GM12865 (cell line): ENCODE measurements at places on chromosomes 5 and 9.

DNA sequence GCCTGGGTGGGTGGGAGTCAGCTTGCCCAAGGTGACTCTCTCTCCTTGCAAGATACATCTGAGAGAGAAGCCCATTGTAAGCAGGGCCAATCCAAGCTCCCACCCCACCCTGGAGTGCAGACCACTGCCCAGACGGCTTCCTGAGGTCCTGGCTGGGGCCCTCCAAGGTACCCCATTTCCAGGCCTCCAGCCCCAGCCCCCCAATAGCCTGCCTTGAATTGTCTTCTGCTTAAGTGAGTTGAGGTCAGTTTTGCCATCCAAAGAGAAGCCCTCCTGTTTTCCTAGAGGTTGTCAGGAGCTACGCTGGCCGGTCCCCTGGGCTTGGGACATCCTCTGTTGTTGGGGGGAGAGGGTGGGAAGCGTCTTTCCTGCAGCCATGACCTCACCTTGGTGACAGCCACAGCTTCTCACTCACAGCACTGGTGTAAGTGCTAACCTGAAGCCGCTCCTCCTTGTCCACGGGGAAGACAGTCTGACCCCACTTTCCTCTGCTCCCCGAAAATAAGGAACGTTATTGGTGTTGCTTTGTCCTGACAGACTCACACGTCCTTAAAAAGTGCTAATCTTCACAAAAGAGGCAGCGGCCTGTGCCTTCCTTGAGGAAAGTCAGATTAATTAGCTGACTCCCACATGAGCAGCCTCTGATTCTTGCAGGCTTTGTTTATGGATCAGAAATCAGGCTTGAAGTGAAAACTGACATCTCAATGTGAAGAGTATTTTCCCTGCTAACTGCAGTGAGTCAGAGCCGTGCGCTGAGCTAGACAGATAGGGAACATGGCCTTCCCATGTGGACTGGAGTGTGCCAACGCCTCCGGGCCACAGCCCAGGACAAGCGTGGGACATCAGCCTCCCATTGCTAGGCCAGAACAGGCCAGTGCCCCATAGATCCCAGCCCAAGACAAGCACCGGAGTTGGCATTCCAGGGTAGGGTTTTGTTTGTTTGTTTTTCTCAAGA lies 52.3 kb downstream of the ADAMTS2 start:
- DNase-seq: no peak

GRCh38 chr5:172911628-172911880 lies 47.7 kb upstream of the RPL26L1 start:
- no peak for DNase-seq

DNA sequence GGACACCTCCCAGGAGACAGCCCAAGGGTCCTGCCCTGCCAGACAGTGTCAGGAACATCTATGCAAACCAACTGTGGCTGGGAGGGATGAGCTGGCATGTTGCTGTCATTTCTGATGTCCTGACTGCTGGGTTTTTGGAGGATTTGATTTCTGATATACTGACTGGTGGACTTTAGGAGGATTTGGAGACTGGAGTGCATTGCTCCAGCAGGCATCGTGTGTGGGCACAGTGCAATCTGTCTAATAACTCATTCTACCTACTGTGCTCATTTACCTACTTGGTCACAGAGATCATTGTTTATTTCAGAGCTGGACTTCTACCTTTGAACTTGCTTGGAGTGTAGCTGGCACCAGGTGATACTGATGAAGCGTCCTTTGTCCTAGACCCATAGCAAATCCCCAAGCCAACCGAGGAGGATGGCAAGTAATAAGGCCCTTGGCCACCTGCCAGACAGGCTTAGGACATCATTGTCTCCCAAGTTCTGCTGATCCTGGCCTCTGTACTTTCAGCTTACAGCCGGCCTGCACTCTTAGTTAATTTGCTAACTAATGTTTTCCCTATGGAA lies 124.3 kb upstream of the ICE1 start:
- DNase-seq: no peak

DNA sequence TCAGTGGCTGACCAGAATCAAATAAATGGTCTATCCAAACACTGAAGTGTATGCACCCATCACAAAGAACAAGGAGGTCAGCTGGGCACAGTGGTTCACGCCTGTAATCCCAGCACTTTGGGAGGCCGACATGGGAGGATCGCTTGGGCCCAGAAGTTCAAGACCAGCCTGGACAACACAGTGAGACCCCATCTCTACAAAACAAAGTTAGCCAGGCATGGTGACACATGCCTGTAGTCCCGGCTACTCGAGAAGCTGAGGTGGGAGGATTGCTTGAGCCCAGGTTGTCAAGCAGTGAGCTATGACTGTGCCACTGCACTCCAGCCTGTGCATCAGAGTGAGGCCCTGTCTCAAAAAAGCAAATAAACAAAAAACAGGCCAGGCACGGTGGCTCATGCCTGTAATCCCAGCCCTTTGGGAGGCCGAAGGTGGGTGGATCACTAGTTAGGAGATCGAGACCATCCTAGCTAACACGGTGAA lies 40.5 kb downstream of the SEMA4D start:
- DNase-seq: no peak

DNA sequence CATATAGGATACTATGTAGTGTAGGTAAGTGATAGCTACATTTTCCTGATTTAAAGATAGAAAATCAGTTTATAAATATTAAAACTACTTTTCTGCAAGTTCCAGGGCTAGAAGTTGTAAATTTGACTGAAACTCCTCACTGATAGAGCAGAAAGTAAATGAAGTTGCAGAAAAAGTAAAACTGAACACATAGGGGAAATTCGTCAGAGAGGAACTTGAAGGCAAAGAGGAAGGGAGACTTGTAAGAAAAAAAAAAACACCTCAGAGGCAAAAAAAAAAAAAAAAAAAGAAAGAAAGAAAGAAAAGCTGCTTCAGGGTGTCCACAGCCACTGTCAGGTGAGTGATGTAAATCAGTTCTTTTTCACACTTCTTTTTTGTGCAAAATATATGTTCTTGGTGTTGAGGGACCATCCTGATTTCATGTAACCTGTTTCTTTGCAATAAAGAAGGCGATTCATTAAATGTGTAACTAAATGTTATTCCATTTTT lies 336.2 kb upstream of the ZNF462 start:
- DNase-seq: no peak

- no peak for DNase-seq
These were observed 163.5 kb upstream of the OTULINL start for GRCh38 chr5:14417792-14418765.

DNA sequence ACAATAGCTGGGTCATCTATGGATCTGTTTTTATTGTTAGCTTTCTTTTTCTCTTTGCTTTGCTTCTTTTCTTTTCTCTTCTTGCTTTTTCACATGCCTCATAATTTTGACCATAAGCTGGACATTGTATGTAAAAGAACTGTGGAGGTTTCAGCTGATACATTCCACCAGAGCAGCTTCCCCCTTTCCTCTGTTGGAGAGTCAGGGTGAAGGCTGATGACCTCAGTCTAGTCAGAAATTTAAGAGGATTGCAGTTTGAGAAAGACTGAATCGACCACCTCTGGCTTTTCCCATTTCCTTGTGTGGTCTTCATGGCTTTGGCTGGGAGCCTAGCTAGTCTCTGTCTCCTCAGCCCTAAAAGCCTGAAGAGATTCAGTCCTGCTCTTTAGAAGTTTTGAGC lies 42.0 kb downstream of the KCNIP1 start:
- DNase-seq: no peak

DNA sequence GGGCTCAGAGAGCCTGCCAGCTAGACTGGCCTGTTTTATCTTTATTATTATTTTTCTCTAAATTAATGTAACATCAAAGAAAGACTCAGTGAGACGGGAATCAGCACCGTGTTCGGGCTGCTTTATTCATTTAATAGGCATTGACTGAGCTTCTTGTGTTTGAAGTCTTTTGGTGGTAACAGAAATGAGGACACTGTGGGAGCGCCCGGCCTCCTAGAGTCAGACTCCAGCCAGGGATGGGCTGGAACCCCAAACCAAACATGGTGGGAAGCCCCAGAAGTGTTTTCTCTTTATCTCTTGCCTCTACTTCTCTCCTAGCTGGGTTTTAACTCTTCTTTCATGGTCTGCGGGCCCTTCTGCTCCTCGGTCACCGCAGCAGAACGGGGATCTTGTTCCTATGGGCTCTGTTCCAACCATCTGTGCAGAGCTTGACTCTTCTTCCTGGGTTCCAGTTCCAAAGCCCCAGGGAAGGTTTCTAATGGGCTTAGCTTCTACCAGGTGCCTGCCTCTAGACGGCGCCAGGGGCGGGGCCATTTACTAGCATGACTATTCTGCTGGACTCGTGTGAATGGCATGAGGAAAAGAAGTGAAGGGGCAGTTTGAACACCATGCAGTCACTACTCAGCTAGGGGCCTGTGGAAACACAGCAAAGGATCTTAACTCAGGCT lies 123.8 kb downstream of the FGF18 start:
- no peak for DNase-seq

DNA sequence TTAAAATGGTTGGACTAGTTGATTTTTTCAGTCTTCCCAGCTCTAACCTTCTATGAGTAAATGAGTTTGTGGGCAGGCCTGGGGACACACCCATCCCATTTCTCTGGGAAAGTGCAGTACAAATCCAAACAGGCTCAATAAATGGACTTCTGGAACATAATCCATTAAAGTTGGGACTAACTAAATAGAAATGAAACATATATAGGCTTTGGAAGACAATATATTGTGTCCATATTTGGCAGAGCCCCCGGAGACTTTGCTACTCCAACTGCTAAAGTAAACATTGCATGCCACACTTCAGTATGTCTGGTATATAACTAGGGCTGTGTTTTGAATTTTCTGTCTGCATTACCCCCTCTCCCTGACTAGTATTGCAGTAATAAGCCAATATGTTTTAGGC lies 191.4 kb upstream of the DAB2 start:
- DNase-seq: no peak

- DNase-seq: no peak
These were observed 349.2 kb upstream of the ADAMTSL1 start for GRCh38 chr9:18124760-18125159.

- no peak for DNase-seq
These were observed 324.0 kb downstream of the ELAVL2 start for GRCh38 chr9:23502004-23502403.

- DNase-seq: no peak
These were observed 2309.4 kb upstream of the ACO1 start for GRCh38 chr9:30075022-30075421.

DNA sequence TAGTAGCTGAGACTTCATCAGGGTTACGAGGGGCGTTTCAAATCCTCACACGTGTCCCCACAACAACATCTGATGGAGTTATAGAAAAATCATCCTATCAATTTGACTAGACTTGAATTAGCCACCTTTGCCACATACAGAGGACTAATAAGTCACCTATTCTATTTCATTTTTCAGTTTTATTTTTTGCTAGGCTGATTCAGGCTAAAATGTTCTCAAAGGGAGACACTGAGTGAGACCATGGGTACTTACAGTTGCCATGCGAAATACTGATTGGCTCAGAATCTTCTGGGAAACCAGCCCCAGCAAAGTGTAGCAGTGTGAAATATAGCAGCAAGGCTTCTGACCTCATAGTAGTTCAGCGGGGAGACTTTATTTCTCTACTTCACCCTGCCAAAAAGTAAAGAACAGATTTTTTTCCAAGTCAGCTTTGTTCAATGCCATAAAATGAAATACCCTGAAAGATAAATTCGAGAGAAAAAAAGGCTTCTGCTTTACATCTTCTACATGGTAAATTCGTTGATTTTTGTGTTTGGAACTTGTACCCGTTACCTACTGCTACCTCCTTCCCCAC lies 69.9 kb downstream of the SEMA6A start:
- DNase-seq: no peak

GRCh38 chr5:152271420-152271819 lies 133.7 kb downstream of the NMUR2 start:
- DNase-seq: peak; percentile 31

GRCh38 chr5:139207297-139208000 lies 9.3 kb upstream of the SIL1 start:
- DNase-seq: no peak

DNA sequence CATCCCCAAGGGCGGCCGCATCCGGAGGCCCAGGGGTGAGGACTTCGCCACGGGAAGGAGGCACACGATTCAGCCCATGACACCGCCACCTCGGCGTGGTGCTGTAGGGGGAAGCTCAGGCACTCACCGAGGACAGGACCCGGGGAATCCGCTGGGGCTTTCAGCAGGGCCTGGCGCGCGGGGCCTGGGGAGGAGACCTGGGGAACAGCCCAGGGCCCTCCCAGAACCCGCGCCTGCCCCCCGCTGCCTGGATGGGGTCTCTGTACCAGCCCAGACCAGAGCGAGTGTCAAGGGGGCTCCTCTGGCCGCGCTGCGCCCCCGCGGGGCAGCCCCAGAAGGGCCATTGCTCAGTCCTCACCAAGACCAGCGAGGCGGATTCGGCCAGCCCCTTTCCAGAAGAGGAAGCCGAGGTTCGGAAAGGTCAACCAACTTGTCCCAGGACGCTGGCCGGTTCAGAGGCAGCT lies 12.8 kb downstream of the COL23A1 start:
- DNase-seq: no peak

GRCh38 chr5:141042555-141042954 lies 8.6 kb upstream of the PCDHB1 start:
- no peak for DNase-seq

DNA sequence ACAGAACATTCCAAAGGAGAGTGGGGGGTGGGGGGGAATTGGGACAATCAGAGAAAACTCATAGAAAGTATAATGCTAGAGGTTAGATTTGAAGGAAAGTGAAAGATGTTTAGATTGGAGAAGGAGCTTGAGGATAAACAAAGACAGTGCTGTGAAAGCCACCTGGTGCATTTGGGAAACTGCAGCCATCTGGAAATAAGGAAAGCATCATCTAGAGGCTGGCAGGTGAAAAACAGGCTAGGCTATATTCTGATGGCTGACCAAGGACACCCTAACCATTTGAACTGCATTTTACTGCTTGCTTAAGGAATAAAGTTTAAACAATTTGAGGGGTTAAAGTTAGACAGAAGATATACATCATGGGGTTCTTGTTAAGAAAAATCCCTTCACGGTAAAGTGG lies 296.4 kb downstream of the CETN3 start:
- no peak for DNase-seq

DNA sequence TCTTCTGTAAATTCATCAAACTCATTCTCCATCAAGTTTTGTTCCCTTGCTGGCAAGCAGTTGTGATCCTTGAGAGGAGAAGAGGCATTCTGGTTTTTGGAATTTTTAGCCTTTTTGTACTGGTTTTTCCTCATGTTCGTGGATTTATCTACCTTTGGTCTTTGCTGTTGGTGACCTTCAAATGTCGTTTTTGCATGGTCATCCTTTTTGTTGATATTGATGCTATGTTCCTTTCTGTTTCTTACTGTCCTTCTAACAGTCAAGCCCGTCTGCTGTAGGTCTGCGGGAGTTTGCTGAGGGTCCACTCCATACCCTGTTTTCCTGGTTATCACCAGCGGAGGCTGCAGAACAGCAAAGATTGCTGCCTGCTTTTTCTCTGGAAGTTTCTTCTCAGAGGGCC lies 140.9 kb downstream of the RPS23 start:
- no peak for DNase-seq

GRCh38 chr5:147750065-147750464 lies 32.5 kb downstream of the JAKMIP2 start:
- no peak for DNase-seq

DNA sequence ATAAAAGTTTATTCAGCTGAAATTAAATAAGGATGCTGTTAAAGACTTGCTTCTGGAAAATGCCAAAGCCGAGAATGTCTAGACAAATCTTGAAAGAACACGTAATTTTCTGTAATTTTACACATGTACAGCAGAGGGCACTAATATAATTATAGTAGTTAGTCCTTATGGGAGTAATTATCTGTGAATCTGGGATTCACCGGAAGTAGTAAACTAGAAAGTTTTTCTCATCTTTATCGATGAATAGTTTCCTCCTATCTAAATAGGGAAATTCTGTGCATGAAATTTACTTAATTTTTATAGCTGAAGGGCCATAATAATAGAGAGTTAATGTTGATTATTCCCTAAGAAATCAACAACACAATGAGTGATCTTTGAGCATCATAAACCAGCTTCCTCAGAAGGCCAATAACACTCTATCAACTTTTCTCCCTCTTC lies 18.4 kb upstream of the CNTLN start:
- peak; percentile 19 for DNase-seq
